NCI-H446 treated with DMSO at 0.1 percent for 48 hours (cell line): ENCODE measurements at places on chromosomes 13 and 19.
A peak's percentile ranks its signal among the peaks of the same experiment; 100 is the strongest.

GRCh38 chr13:102686024-102686423 is 8.8 kb downstream of the METTL21C start:
- no peak for DNase-seq

- no peak for DNase-seq
These were observed 2788.4 kb downstream of the PCDH9 start for GRCh38 chr13:64441740-64442139.

DNA sequence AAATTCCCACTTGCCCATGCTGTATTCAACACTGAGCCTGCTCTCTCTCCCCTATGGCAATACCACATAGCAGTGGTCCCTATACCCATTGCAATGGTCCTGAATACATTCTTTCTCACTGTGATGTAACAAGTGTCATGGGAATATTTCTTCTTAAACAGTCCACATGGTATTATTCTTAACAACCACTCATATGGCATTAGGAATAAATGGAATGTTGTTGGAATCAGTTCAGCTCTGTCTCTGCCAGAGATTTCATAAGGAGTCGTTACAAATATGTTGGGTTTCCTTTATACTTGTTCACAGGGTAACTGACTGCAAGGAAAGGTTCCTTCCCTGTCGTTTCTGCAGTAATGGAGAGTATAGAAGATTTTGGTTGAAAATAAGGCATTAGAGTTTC is 128.3 kb upstream of the SPATA13 start:
- DNase-seq: no peak

- DNase-seq: no peak
These were observed 16.2 kb downstream of the LMTK3 start for GRCh38 chr19:48495396-48495795.

DNA sequence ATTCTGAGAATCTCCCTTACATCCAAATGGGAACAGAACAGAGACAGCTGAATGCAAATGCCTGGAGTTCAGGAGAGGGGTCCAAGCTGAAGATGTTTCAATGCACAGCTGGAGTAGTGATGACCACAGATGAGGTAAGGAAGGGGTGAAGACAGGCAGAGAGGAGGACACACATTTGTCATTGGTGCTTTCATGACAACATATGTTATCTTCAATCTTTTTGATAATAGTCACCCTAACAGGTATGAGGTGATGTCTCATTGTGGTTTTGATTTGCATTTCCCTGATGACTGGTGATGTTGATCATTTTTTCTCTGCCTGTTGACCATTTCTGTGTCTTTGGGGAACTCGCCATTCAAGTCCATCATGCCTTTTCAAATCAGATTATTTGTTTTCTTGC is 19.2 kb downstream of the SIGLEC7 start:
- DNase-seq: no peak

- no peak for DNase-seq
These were observed 119.2 kb downstream of the FRY start for GRCh38 chr13:32150794-32151193.

DNA sequence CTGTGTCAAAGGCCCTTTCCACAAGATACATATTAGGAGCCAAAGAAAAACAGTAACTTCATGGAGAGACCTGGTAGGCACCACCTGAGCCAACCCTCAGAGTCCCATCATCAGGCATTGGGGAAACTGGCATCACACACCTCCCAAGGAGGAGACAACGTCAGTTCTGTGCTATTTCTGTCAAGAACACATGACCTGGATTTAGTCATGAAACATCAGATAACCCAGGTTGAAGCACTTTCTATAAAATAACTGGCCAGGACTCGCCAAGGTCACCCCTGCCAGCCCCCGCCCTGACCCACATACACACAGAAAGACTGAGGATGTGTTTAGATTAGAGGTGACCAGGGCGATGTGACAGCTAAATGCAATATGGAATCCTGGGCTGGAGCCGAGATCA is 35.6 kb downstream of the COL4A1 start:
- no peak for DNase-seq

- DNase-seq: peak; percentile 38
These were observed 158.7 kb downstream of the TM9SF2 start for GRCh38 chr13:99659866-99660554.

GRCh38 chr13:113820813-113821651 is 42.8 kb downstream of the GAS6 start:
- DNase-seq: peak; percentile 83

DNA sequence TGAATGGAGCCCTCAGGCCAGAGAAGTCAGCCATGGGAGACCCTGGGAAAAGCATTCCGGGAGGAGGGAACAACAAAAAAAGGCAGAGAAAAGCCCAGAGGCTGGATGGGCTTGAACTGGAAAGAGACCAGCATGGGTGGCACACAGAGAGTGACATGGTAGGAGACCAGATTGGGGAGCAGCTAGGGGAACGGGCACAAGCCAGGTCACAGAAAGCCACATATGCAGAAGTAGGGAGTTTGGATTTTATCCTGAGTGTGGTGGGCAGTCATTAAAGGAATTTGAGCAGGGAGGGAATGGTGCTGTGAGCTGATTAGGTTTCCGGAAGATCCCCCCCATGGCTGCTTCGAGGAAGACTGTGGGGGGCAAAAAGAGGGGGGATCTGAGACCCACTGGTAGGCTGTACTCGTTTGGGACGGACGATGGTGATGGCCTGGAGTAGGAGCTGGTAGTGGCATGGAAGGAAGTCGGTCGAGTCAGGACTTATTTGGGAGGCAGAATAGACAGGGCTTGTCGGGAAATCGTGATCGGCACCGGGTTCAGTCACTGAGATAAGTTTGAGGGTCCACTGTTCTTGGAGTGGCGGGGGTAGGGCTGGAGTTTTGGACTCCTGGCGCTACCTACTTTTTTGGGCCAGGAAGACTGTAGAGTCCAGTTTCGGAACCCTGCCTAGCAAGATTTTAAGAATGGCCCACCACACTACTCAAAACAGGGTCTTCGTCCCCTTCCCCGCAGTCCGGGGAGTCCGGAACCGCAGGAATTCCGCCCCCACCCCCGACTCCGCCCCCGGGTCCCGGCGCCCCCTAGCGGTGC is 949 bp downstream of the SERTAD1 start:
- no peak for DNase-seq

DNA sequence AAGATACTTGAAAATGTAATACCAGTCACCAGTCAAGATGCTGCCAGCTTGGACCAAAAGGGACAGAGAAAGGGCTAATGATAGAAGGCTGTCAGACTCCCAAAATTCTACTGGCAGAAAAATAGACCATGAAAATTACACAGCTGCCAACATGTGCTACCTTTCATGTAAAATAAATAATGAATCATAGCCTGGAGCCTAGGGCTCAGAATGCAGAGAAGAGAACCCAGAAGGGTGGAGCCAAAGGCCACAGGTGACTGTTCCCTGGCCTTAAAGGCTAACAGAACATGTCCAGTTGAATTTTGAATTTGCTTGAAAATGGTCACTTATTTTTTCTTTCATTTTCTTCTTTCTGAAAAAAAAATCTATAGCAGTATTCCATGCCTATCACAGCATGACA is 1827.0 kb upstream of the MIR17HG start:
- no peak for DNase-seq

- no peak for DNase-seq
These were observed 752 bp upstream of the EDNRB start for GRCh38 chr13:77919246-77919920.

- DNase-seq: no peak
These were observed 44.0 kb upstream of the KPNA3 start for GRCh38 chr13:49836516-49836915.

DNA sequence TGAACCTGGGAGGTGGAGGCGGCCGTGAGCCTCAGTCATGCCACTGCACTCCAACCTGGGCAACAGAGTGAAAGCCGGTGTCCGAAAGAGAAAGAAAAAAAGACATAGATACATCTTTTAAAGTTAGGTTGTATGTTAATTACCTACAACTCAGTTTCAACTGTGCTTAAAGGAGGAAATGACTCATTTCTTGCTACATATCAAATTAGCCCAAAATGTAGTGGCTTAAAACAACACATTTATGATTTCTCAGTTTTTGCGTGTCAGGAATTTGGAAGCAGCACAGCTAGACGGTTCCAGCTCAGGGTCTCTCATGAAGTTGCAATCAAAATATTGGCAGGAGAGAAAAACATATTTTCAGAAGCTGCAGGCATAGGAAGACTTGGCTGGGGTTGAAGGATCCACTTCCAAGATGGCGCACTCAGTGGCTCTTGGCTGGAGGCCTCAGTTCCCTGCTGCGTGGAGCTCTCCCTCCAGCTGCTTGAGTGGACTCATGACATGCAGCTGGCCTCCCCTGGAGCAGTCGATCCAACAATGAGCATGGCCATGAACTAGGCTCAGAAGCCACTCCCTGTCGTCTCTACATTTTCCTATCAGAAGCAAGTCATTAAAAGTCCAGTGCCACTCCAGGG is 7.1 kb downstream of the LDLR start:
- DNase-seq: peak; percentile 94

DNA sequence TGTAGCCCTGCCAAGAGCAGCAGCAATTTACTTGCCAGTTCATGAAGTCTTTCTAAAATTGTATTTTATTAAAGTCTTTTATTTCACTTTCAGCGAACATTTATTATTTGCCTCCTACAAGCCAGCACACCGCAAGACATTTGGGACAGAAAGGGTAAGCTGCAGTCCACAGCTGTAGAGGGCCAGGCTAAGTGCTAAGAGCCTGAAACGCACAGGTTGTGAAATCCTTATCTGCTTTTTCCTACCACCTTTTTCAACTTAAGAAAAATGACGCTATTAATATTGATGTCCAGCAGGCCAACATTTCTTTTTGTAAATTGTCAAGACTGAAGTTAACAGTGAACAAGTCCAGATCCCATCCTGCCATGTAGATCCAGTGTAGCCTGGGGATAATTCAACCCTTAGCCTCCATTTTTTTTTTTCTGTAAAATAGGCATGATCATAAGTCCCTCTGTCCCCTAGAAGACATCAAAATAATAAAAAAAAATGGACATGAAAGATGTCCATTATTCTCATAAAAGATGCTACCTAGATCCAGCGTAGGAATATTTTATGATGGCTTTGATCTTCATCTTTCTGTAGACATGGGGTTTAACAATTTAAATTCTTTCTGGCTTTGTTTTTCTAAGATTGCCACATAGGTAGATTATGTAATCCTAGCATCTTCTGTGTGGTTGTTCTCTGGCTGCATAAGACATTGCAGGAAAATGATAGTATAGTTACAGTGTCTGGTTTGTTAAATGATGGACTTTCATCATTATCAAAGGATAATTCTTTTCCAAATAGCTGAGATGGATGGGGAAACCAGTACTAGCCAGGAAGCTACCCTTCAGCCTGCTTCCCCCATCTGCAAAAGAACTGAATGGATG is 128.4 kb downstream of the SHISA2 start:
- no peak for DNase-seq

DNA sequence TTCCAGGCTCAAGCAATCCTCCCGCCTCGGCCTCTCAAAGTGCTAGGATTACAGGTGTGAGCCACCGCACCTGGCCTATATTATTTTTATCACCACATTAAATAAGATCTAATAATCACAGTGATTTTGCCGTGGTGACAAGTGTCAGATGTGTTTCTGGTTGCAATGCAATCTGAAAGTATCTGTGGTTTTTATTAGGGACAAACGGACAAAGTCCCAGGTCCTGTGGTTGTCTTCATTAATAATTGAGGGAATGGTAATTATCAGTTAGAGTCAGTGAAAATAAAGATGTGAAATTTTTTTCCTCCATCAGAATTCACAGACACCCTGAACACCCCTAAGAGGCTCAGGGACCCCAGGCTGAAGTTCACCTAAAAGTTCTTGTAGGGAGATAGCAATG is 1.3 kb upstream of the TICAM1 start:
- DNase-seq: no peak
